ENCODE measurements at places on chromosomes 4 and X.
A peak's percentile ranks its signal among the peaks of the same experiment; 100 is the strongest.

DNA sequence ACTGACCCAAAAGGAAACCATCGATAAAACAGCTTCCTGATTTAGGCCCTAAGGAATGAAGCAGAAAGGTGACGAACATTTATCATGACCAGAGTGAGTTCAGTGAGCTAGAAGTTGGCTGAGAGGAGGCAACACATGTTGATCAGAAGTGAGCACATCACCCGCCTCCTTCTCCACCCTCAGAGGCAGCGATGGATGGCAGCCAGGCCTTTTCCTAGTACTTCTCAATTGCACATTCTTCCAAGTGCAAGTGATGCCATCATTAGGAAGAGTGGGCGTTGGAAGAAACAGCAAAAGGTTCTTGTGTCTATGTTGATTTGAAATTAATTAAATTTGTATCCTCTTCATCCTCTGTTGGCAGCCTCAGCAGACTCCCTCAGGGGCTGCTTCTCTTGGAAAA is 51.7 kb downstream of the TMEM154 start:
- DNase-seq = no peak

DNA sequence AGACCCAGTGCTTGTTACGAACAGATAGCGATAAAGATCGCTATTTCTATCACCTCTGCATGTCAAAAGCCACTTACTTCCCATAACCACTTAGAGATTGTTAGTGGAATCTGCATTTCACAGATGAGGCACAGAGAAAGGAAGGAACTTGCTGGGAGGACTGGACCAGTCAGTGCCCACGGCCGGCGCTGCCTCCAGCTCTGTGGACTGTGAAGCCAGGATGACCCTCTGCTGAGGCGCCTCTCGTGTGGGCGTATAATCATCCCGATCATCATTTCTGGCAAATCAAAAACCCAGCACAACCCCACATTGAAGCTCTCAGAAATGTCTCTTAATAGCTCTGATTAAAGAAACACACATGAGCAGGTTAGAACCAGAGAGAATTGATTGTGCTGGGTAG is 61.5 kb upstream of the ADRA2C start:
- DNase-seq = no peak

GRCh38 chr4:37892641-37893040 is 1.8 kb downstream of the TBC1D1 start:
- peak; percentile 19 for DNase-seq

DNA sequence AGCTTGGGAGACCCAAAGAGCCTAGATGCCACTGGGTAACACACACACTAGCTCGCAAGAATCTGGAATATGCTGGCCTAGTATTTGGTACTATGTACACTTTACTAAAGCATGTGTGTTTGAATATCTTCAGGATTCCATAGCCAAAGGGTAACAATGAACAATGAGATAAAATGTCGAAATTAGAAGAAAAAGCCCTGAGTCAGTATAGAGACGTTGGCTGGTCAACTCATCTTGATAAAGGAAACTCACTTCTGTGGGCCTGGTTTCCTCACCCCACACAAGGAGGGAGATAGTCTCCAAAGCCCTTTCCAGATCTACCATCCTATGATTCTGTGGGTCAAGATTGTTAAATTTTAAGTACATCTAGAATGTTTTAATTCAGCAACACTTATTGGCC is 6.9 kb downstream of the ZDHHC9 start:
- no peak for DNase-seq

DNA sequence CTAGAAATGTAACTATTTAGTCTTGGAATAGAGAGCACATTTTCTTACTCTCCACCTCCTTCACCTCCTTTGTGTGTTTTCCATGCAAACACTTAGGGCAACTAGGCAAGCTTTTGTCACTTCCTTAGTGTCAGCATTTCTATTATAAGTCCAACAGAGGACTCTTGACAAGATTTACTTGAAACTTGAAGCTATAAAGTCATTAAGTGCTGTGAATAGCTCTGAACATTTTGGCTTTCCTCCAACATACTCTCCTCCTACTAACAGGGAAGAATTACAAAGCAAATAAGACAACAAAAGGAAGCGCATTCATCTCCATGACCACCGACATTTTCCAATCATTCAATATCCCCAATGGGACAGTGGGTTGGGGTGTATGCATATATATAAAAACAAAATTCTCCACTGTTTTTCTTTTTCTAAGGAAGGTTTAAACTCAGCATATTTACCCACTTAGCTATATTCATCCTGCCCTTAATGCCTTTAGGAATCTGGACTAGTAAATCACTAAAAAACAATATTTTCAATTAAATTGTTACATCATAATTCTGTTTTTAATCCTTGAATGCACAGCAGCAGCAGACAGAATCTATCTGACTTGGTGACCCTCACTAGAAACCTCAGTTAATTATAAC is 264.6 kb downstream of the SNCA start:
- no peak for DNase-seq

DNA sequence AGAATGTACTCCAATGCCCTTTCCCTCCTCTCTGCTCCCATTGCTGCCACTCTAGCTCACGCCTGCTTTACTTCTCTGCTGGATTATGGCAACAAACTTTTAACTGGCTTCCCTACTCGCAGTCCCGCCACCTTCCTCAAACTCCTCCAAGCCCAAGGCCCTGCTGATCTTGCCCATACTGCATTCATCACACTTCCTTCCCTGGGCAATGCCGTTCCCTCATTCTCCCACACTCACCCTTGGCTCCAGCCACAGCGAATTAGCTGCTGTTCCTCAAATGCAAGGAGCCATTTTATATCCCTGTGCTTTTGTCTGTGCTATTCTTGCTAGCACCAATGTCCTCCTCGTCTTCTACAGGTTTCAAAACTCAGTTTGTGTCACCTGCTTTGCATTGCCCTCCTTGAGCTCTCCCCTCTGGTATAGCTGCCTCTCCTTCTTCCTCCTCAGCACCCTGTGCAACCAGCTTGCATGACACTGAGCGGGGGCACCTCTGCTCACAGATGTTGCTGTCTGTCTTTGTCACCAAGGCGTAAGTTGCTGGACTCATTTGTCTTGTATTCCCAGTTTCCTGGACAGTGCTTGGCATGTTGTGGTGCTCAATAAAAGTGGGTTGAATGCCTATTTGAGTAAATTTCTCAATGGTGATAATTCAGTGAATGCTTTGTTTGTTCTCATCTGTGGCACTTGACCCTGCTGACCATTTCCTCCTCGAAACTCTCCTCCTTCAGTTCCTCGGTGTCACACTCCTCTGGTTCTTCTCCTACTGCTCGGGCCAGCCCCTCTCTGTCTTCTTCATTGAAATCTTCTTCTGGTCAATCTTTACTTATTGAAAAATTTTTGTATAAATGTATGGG is 22.4 kb upstream of the MGST2 start:
- DNase-seq = no peak

DNA sequence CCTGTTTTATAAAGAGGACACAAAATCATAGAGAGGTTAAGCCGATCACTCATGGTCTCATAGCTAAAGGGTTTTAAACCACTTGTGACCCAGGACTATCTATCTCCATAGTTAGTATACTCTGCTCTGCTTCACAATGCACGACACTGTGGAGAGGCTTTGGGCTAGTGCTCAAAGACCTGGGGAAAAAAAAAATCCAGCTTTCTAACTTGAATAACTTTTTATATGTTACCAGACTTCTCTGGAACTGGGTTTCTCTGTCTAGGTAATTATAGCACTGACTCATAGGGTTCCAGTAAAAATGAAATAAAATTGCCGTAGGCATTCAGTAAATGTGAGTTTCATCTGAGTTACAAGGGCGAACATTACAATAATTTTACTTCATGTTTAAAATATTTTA is 273.7 kb upstream of the TECRL start:
- no peak for DNase-seq

GRCh38 chrX:151699746-151700145 is 4.5 kb downstream of the PRRG3 start:
- DNase-seq = no peak

- DNase-seq = no peak
These were observed 609 bp upstream of the SLC25A6 start for GRCh38 chrX:1392376-1393068.

GRCh38 chrX:69362856-69363255 is 141.3 kb upstream of the NALF2 start:
- DNase-seq = no peak

DNA sequence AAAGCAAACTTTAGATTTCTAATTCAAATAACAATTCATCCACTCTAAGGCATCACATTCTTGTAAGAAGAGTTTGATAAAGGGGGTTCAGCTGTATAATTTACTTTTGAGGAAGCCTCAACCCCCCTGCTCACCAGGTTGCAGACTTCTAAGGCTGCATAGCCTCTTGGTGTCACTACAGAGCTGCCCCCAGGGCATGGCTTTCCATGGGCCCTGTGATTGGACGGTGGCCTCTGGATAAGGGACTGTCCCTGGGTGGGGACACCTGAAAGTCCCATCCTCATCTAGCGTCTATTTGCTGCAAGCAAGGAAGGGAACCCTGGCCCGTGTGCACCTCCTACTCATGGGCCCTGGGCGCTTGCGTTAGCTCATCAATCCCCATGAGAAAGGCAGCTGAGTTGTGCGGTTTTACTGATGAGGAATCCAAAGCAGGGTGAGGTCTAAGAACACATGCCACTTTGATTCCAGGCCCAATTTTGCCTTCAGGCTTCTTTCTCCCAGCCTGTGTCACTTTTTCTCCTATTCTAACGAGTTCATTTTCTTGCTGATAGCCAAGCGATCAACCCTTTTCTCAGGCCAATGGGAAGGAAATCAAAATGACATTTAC is 51.8 kb downstream of the SCML1 start:
- DNase-seq = no peak

GRCh38 chrX:37959212-37960021 is 46.9 kb upstream of the SYTL5 start:
- no peak for DNase-seq

- DNase-seq = no peak
These were observed 82.2 kb upstream of the BMP2K start for GRCh38 chr4:78693777-78694456.

DNA sequence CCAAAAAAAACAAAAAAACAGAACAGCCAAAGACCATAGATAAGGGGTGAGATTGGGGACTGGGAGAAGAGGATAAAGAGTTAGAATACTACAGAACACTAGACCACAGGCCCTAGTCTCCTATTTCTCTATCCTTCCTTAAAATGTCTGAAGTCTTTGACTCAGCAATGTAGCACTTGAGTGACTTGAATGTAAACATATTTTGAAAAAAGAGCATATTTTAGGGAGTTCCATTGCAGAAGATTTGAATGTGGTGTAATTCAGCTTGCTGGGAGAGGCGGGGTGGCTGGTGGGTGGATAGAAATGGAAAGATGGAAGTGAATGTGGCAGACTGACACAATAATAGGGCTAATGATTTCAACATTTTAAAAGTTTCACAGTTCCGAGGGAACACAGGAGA is 144.9 kb downstream of the CHIC2 start:
- DNase-seq = no peak

GRCh38 chr4:55979562-55979961 is 30.8 kb downstream of the CEP135 start:
- no peak for DNase-seq

DNA sequence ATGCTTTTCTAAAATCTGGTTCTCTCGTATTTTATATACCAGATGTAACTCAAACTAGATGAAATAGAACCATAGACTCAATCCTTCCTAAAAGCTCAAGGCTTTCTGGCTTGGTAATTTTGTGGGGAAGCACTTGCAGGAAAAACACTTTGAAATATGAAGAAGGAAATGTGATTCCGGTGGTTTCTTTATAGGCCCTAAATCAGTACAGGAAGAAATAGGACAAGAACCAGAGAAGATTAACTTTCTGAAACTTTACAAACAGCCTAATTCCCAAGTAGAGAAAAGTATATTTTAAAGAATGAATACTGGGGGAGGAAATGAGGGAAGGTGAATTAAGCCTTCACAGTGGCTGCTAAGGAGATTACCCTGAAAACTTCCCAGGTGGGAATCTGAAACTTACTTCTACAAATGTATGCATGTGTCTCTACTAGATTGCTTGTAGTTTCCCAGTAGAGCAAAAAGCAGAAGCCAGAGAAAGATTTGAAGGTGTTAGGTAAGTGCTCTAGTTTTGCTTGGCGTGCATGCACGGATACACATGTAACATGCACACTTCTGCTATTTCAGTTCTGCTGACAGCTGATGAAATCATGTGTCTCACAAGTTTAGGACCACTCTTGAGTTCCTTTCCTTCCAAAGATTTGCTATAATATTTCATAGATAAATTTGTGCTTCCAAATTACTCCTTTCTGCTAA is 92.1 kb downstream of the AFF1 start:
- DNase-seq = no peak
